ENCODE measurements at places on chromosomes 3 and 15.

DNA sequence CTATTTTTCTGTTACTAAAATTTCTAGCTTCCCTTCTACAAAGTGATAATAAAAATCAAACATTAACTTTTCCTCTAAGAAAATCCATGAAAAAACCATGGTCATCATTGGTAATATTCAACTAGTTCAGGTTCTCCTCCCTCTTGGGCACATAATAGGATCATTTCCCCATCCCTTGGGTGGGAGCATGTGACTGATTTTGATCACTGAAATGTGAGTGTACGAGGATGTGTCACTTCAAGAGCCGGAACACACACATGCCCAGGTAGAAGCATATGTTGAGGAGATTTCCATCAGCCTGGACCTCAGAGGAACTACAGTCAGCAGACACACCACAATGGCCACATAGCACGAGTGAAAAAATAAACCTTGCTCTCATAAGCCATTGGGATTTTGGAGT, 36.1 kb downstream of the AP3S2 start:
- H3K27ac ChIP-seq: no peak overlapping the region
- DNase-seq: no peak
- no peak overlapping the region for H3K4me3 ChIP-seq
- peaks cover 8% of the 10 kb centered on the region for H3K36me3 ChIP-seq
- H3K27me3 ChIP-seq: no peaks in the 10 kb centered on the region
- H3K4me1 ChIP-seq: peaks cover 10% of the 10 kb centered on the region

DNA sequence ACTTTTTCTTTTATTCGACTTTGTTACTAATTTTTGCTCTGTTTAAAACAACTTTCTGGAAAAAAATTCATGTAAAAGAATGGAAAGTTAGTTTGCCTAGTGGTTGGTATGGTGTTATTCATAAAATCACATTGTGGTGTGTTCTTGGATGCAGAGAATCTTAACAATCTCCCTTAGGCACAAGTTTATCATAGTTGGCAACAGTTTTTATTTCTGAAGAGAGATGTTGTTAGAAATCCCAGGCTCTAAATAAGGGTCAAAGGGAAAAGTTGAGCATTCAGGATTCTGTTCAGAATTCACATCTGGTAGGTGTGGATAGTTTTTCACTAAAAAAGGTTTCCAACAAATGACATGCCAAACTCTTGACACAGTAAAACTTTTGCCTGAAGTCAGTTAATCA, 6.4 kb downstream of the DUT start:
- H3K36me3 ChIP-seq: peaks cover 28% of the 10 kb centered on the region
- no peak overlapping the region for H3K27ac ChIP-seq
- DNase-seq: no peak

DNA sequence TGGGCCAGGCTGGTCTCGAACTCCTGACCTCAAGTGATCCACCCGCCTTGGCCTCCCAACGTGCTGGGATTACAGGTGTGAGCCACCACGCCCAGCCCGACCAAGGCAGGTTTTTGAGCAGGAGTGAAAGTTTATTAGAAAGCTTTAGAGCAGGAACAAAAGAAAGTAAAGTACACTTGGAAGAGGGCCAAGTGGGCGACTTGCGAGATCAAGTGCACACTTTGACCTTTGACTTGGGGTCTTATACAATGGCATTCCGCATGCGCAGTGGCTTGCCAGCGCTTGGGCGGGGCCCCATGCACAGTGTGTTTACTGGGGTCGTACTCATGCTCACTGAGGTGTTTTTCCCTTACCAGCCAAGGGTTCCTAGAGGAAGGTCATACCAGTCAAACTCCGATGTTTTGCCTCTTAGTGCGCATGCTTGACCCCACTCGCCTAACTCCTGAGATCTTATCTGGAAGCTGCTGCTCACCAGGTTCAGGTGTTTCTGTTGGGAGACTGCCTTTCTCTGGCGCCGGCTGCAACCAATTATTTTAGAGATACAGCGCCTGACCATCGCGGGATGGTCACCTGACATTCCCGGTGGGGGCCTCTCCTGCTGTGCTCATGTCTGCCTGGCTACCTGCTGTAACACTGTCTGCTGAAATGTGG, 46.9 kb upstream of the FLNB start:
- H3K4me3 ChIP-seq: no peak overlapping the region
- H3K27ac ChIP-seq: no peak overlapping the region
- no peak for DNase-seq
- H3K27me3 ChIP-seq: no peaks in the 10 kb centered on the region
- no peaks in the 10 kb centered on the region for H3K36me3 ChIP-seq
- H3K4me1 ChIP-seq: peaks cover 3% of the 10 kb centered on the region

DNA sequence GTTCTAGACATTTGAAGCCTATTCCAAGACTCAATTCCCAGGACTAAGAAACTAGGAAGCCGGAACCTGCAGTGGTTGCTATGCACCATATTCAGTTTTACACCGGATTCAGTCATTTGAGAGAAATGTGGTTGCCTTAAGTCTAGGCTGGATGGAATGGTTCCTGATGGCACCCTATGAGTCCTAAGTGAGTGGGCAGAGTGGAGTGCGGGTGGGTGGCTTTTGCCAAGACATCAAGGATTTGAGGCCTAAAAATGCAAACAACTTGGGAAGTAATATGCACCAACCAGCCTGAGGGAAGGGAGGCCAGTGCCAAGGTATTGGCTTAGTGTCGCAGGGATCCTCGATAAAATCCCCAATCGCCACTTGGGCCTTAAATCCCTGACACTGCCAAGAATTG, 4.2 kb upstream of the CD276 start:
- H3K27me3 ChIP-seq: peaks cover 45% of the 10 kb centered on the region
- peaks cover 6% of the 10 kb centered on the region for H3K4me1 ChIP-seq
- no peak for DNase-seq
- H3K36me3 ChIP-seq: no peaks in the 10 kb centered on the region

- no peak for DNase-seq
- H3K4me3 ChIP-seq: no peak overlapping the region
- peaks cover 3% of the 10 kb centered on the region for H3K27me3 ChIP-seq
- peaks cover 4% of the 10 kb centered on the region for H3K4me1 ChIP-seq
Observed at GRCh38 chr3:57109437-57110199, 49.2 kb downstream of the SPATA12 start.

GRCh38 chr15:94027581-94027980, 203.8 kb upstream of the MCTP2 start:
- no peaks in the 10 kb centered on the region for H3K36me3 ChIP-seq
- no peak overlapping the region for H3K27ac ChIP-seq
- peaks cover 6% of the 10 kb centered on the region for H3K27me3 ChIP-seq
- no peaks in the 10 kb centered on the region for H3K4me1 ChIP-seq

- H3K4me3 ChIP-seq: no peak overlapping the region
- DNase-seq: no peak
- H3K27ac ChIP-seq: no peak overlapping the region
- H3K36me3 ChIP-seq: no peaks in the 10 kb centered on the region
- no peaks in the 10 kb centered on the region for H3K4me1 ChIP-seq
Observed at GRCh38 chr3:117137065-117137464, 427.5 kb downstream of the TUSC7 start.

DNA sequence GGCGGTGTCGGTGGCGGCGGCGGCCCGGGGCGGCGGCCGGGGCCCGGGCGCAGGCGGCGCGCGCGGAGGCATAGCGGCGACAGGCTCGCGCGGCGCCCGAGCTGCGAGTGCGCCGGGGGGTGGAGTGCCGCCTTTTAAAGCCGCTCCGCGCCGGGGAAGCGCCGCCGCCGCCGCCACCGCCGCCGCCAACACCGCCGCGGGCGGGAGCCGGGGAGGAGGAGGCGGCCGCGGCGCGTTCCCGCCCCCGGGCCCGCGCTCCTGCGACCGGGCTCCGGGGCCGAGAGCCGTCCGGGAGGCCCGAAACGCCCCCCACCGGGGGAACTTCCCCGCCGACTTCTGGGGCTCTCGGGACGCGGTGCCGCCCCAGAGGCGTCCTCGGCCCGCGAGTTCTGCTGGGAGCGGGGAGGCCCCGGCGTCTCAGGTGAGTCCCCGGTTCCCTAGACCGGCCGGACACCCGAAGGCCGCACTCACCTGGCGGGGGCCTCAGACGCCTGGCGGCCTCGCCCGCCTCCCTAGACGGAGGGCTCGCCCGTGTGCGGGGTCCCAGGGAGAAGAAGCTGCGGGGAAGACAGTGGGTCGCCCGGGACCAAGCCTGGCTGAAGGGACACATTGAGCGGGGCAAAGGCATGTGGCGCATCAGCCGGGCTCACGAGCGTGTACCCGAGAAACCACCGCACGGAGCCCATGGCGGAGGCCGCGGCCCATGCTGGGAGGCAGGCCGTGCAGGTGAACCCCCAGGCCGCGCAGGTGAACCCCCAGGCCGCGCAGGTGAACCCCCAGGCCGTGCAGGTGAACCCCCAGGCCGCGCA, at the start of gene PCSK6:
PCSK6 (minus strand) TSS at position 109 of the 809 bp plus-strand sequence; CDS start at position 72, 37 bp downstream.
- DNase-seq: peak; percentile 52
- H3K36me3 ChIP-seq: no peaks in the 10 kb centered on the region
- peak within 1 kb of the TSS; percentile 46 for H3K4me3 ChIP-seq
- peaks cover 53% of the 10 kb centered on the region for H3K27me3 ChIP-seq
- no peak within 1 kb of the TSS for H3K27ac ChIP-seq
- no peaks in the 10 kb centered on the region for H3K4me1 ChIP-seq

GRCh38 chr3:28295898-28296490, 52.5 kb upstream of the ZCWPW2 start:
- no peak for DNase-seq
- peaks cover 10% of the 10 kb centered on the region for H3K4me1 ChIP-seq
- H3K27me3 ChIP-seq: no peaks in the 10 kb centered on the region
- peaks cover 14% of the 10 kb centered on the region for H3K36me3 ChIP-seq
- H3K4me3 ChIP-seq: peak overlapping the region; percentile 47

DNA sequence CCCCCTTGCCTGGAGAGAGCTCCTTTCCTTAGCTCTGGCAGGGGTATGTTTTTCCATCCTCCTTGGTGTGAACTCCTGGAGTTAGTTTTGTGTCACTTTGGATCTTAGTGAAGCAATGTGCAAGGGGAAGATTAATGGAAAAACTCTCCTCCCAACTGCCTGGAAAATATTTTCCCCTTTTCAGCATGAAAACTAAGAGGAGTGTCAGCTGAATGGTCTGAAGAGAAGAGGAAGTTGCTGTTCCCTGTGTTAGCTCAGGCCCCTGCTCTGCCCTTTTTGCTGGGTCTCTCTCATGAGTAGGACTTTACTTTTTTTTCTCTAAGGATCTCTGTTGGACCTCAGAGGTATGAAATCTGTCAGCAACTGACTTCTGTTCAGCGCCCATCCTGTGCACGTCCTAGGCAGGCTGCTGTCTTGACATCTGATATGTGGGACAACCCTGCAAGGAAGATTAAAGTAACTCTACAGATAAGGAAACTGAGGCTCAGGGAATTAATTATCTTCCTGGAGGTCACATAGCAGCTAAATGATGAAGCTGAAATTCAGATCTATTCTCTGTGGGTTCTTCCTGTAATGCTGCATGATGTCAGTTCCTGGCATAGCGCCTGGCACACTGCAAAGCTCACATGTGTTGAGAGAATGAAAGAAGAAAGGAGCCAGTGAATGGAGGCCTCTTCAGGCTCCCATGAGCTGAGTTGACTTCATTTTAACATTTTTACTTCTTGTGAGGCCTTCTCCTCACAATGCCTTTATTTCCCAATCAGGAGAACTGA, 109.7 kb upstream of the GALNT15 start:
- no peak overlapping the region for H3K4me3 ChIP-seq
- no peaks in the 10 kb centered on the region for H3K36me3 ChIP-seq
- H3K27me3 ChIP-seq: peaks cover 6% of the 10 kb centered on the region

DNA sequence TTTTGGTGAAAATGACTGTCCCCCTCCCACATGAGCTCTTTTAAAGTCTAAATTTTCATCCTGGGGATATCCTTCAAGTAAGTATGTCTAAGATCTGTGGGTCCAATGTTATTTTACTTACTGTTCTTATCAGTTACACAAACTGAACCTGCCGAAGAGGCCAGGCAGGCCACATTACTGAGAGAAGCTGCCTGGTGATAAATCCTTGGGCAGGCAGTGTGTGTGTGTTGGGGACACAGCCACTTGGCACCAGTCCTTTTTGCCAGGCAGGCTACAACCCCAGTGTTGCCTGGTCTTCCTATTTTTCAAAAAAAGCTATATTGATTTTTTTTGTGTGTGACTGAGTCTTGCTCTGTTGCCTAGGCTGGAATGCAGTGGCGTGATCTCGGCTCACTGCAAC, 50.6 kb upstream of the RASA2 start:
- peaks cover 10% of the 10 kb centered on the region for H3K4me1 ChIP-seq
- H3K27me3 ChIP-seq: no peaks in the 10 kb centered on the region
- peaks cover 6% of the 10 kb centered on the region for H3K36me3 ChIP-seq
- H3K27ac ChIP-seq: no peak overlapping the region
- DNase-seq: no peak

GRCh38 chr3:58349792-58350626, 17.3 kb downstream of the PXK start:
- peak overlapping the region; percentile 87 for H3K27ac ChIP-seq
- peak overlapping the region; percentile 64 for H3K4me3 ChIP-seq
- peaks cover 36% of the 10 kb centered on the region for H3K36me3 ChIP-seq
- H3K27me3 ChIP-seq: no peaks in the 10 kb centered on the region
- no peak for DNase-seq

GRCh38 chr3:86244905-86245304, 746.0 kb downstream of the VGLL3 start:
- no peak overlapping the region for H3K27ac ChIP-seq
- no peaks in the 10 kb centered on the region for H3K36me3 ChIP-seq
- no peak for DNase-seq

DNA sequence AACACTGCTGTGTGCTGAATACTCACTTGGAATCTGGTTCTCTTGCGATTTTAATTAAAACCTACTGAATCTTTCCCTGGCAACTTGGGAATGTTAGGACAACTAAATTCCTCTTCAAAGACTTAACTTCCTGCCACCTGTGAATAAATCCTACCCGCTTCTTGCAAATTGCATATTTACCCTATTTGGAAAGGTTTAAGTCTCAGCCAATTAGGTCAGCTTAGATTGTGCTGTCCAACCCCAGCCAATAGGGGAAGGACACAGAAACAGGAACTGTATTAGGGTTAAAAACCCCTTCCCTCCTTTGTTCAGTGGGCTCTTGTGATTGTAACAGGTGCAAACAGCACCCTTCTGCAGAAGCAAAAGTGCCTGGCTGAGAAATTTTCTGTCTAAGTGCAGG, 38.6 kb upstream of the FSTL1 start:
- DNase-seq: no peak
- H3K27ac ChIP-seq: no peak overlapping the region
- peaks cover 24% of the 10 kb centered on the region for H3K27me3 ChIP-seq
- no peak overlapping the region for H3K4me3 ChIP-seq
- H3K4me1 ChIP-seq: no peaks in the 10 kb centered on the region
- no peaks in the 10 kb centered on the region for H3K36me3 ChIP-seq

GRCh38 chr15:81612631-81613030, 238.6 kb upstream of the TMC3 start:
- DNase-seq: no peak
- H3K4me3 ChIP-seq: no peak overlapping the region
- H3K4me1 ChIP-seq: no peaks in the 10 kb centered on the region
- no peaks in the 10 kb centered on the region for H3K27me3 ChIP-seq

- peaks cover 19% of the 10 kb centered on the region for H3K4me1 ChIP-seq
- no peak overlapping the region for H3K4me3 ChIP-seq
- H3K27me3 ChIP-seq: peaks cover 18% of the 10 kb centered on the region
- H3K27ac ChIP-seq: no peak overlapping the region
- H3K36me3 ChIP-seq: peaks cover 16% of the 10 kb centered on the region
- no peak for DNase-seq
Observed at GRCh38 chr3:100213891-100214573, 46.8 kb upstream of the TBC1D23 start.

GRCh38 chr3:29804044-29804443, 523.2 kb downstream of the RBMS3 start:
- no peaks in the 10 kb centered on the region for H3K36me3 ChIP-seq
- no peak overlapping the region for H3K27ac ChIP-seq
- DNase-seq: no peak
- peaks cover 2% of the 10 kb centered on the region for H3K27me3 ChIP-seq
- no peaks in the 10 kb centered on the region for H3K4me1 ChIP-seq

Data from activated naive CD8-positive, alpha-beta T cell treated with anti-CD3 and anti-CD28 coated beads, Interleukin-2, amount 10 ng/mL, durations not matched to agents 7 days and 5 days (primary cell).